ENCODE measurements at places on chromosomes 7 and 10. TPM values are rescaled to one million over a fixed set of nuclear protein-coding genes. Genes with fewer than 3 reads are reported as not detected.

DNA sequence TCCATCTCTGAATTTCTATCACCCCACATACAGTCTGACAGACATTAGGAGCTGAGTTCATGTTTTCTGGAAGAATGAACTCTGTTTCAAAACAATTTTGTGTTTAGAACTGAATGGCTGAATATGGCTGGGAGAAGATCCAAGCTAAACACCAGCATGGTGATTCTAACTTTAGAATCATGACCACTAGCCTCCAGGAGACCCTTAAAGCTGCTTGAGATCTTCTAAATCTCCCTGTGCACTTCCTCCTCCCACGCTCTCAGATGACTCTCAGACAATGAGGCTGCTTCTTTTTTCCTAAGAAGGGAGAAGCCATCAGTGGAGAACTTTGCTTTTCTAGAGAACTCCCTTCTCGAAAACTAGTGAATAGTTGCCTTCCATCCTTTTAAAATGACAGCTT, 711.2 kb downstream of the GRID1 start:
- DNase-seq, result no peak

The TCAF2 gene
- total RNA-seq, result 7.9 TPM

DNA sequence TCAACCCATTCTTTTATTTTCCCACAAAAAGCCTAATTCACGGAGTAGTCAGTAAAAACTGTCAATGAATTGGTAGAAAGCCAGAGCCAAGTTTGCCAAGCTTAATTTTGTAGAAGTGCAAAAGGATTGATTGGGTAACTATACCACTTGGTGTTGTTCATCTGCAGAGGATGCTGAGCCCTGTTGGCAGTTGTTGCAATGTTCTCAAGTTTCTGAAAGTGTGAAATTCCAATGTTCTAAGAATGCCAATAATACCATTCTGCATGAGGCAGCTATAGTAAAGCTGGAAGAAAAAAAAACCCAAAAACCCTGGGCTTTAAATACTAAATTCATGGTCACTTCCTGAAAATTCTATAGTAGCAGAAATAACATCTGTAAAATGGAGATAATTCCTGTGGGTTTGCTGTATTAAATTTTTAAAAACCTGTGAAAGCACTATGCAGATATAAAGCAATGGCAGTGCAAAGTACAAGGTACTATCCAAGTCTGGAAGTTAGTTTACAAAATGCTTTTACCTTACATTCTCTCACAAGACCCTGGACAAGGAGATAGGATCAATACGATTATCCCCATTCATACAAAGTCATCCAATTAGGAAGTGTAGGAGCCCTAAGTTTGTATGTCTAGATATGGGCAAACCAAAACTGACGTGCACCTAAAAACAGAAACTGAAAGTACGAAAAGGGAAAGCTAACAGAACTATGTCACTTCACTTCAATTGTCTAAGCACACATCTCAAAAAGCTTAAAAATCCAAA, 6.0 kb upstream of the PON1 start:
- no peak for DNase-seq

GRCh38 chr7:128167042-128167701, 73.9 kb upstream of the LEP start:
- DNase-seq, result peak; percentile 82

- no peak for DNase-seq
These were observed 89.0 kb upstream of the ZNF804B start for GRCh38 chr7:88670536-88670935.

DNA sequence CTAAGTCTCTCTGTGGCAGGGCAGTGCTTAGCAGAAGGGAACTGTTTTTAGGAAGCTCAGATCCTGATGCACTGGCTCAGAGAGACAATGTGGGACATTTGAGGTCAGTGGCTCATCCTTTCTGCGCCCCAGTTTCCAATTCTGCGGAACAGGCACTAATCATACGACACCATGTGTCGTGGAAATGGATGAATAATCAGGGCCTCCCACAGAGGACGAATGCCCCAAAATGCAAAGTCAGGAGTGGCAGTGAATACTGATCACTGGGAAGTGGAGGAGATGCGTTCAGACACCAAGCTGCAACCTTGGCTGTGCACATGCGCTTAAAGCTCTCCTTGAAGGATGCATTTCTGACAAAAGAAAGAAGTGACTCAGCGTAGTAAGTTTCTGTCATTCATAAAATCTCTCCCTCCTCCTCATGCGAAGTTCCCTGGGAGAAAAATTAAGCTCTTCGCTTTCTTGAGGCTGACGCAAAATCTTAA, 21.9 kb upstream of the ECHDC3 start:
- peak; percentile 36 for DNase-seq

- no peak for DNase-seq
These were observed 1531.1 kb upstream of the LRRTM3 start for GRCh38 chr10:65394502-65395297.

DNA sequence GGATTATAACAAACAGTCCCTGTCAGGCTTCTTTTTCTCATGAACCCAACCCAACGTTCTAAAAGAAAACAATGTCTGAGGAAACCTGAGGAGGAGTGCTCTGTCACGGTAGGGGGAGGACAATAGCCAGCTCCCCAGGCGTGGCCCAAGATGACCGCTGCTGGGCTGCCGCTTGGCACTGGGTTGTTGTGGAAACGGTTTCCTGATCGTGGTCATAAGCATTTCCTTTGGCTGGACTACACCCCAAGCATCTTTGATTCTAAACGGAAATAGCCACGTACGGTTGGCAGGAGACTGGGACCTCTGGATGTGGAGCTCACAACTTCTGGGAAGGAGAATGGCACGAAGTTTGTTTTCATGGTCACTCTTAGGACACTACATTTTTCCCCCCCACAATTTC, 30.4 kb upstream of the DMBT1 start:
- peak; percentile 40 for DNase-seq

DNA sequence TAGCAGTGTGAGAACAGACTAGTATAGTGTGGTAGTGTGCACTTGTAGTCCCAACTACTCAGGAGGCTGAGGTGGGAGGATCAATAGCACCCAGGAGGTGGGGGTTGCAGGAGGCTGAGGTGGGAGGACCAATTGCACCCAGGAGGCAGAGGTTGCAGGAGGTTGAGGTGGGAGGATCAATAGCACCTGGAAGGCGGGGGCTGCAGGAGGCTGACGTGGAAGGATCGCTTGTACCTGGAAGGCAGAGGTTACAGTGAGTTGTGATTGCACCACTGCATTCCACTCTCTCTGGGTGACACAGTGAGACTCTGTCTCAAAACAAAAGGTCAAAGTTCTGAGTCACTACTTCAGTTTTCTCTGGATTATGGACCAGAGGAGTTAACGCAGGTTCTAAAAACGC, 22.6 kb upstream of the DIP2C start:
- no peak for DNase-seq

GRCh38 chr7:2477447-2478398, 1.5 kb upstream of the GRIFIN start:
- DNase-seq, result peak; percentile 72

DNA sequence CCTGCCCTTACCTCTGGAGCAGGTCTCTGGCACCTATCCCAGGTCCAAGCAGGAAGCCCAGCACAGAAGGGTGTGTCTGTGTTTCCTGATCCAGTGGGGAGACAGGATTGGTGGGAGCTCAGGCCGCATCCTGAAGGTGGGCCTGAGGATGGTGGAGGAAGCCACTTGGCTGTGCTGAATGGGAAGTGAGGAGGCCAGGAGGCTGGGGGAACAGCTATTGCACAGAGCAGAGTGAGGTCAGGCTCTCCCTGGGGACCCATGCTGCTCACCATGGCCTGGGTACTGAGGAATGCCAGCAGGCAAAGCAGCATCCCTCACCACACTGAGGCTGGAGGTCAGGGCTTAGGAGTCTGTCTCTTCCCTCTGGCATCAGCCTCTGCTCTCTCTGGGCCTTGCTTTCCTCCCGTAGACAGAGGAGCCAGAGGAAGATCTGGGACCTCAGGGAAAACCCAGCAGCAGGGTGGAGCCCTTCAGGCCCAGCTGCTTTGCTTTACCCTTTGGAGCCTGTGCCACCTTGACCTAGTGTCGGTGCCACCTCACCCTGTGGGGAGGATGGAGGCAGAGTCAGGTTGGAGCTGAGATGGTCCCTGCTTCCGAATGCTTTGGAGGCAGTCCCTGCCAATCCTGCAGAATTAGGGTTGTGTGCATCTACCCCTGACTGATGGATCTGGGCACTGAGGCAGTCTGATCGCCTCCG, 39.0 kb downstream of the CDH23 start:
- peak; percentile 15 for DNase-seq

The CCDC172 gene
- total RNA-seq, result not detected

DNA sequence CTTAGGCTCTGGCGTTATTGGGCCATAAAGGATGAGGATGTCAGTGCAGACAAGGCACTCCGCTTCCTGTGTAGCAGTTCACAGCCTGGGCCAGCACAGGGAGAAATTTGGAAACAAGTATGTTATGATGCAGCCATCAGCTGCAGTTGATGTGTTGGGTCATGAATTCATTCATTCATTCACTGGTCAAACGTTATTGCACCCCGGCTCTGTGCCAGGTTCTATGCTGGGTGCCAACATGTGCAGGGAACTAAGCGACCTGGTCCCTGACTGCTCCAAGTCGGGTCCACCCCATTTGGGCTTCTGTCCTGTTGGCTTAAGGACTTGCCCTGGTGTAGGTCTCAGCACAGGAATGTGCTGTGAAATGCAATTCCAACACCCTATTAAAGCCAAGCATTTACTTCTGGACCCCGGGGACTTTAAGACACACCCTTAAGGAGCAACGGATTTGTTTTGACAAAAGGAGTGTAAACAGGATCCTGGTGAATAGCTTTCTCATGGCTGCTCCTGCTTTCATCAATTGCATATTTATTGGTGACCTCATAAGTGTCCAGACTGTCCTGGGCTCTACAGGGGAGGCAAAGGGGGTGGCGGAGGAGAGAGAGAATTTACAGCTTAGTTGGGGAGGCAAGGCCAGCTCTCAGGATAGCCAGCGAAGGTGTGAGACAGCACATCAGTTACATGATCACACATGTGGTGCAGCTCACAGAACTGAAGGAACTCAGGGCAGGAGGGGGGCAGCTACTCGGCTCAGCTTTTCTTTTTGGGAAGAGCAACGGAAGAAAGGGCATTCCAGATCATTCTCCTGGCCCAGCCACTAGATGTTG, 158.6 kb downstream of the GRK5 start:
- no peak for DNase-seq

The CNPY1 gene
- total RNA-seq, result not detected

- no peak for DNase-seq
These were observed 140.7 kb upstream of the CALCR start for GRCh38 chr7:93715234-93715633.

The SLC26A3 gene
- total RNA-seq, result not detected

DNA sequence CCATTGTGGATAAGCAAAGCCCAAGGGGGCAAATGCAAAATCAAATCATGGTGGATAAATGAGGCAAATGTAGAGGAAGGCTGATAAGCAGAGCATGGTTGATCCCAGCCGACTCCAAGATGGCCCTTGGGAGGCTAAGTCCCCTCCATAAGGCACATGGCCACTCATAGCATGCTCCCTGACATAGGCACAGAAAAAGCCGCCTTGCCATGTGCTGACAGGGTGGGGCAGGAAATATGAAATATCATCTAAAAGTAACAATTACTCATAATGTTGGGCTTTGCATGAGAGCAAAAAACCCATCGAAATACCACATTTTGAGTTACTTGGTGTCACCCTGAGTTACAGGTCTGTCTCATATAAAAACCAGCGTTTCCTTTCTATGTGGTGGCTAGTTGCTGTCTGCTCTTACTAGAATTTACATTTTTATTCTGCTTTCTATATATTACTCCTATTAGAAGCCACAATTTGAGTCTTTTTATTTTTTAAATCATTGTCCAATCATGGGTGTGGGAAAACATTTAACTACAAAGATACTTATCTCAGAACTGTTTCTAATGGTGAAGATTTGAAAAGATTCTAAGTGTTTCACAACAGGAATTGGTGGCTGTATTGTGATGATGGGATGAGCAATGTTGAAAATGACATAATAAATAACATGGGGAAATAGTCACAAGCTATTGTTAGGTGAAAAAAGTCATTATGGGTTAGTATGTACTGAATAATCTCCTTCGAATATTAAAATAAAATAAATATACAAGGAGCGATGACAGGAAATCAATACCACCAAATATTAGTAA, 102.7 kb downstream of the CUBN start:
- no peak for DNase-seq

Measured in upper lobe of left lung (tissue), 6 donors.